ENCODE measurements at places on chromosomes 1 and 21.

- no peak for DNase-seq
These were observed 6.0 kb downstream of the KIAA0040 start for GRCh38 chr1:175186433-175187160.

DNA sequence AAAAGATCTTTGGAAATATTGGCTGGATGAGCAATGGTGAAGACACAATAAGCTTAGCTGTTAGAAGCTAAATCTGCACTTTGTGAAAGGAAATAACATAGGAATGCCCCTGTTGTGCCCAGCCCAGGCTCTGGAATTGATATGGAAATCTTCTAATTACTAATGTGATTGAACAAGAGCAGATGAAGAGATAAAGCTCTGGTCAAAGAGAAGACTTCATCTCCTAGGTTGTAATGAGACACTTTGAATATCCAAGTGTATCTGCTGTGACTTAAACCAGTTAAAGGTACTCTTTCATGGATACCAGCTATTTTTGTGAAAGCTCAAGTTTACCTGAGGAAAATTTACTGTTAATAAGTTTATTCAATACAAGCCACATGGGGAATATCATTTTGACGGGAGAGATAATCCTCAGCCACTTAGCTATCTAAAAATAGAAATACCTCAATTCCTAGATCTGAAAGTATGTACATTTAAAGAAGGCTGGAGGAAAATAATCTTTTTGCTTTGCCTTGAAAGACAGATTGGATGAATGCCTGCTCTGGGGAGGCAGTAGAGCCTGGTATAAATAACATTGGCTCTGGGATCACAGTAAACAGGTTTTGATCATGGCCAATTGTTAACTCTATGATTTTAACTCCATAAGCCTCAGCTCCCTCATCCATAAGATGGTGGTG lies 494.0 kb upstream of the B3GALT2 start:
- DNase-seq = no peak

DNA sequence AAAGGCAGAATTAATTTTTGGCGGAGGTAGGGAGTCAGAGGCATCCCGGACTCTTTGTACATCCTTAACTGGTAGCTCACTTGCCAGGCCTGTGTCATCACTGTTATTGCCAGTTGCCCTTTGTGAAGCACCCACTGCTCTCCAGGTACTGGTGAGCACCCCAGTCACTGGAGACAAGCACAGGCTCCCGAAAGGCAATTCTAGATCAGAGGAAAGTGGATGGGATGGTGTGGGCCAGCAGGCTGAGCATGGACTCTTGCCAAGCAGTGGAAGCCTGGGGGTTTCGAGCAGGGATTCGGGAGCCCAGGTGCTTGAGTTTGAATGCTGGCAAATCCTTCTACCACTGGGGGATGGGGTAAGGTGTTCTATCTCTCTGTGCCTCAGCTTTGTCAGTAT lies 551.1 kb downstream of the MATN1 start:
- no peak for DNase-seq

DNA sequence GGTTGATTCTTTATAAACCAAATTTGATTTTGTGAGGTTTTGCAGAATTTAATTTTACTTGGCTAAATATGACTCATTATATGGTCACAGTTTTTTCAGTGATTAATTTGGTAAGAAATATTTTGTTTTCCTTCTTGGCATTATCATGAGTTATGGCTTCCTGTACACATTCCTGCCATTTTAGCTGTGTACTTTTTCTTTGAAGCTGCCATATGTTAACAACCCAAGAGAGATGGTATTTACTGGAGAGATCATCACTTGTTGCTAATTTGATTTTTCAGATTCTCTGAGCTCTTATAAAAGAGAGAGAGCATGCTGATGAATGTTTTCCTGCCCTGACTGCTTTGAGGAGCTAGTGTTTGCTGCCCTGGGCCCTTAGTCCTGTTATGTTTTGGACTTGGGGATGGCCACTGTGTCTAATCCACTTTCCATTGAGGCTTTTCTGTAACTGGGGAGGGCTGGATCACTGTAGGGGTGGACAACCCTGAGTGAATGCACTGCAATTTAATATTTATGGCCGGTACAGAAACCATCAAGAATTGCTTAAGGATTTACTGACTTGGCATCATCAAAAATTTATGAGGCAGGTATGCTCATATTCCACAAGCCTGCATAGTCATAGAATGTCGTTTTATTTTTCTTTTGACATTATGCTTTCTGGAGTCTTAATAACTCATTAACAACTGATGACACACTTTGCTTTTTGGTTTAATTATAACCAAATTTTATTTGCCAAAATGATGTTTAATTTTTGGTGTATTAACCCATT lies 200.9 kb downstream of the DISC1 start:
- no peak for DNase-seq

GRCh38 chr1:246728311-246728710 lies 4.1 kb downstream of the SCCPDH start:
- DNase-seq = no peak

DNA sequence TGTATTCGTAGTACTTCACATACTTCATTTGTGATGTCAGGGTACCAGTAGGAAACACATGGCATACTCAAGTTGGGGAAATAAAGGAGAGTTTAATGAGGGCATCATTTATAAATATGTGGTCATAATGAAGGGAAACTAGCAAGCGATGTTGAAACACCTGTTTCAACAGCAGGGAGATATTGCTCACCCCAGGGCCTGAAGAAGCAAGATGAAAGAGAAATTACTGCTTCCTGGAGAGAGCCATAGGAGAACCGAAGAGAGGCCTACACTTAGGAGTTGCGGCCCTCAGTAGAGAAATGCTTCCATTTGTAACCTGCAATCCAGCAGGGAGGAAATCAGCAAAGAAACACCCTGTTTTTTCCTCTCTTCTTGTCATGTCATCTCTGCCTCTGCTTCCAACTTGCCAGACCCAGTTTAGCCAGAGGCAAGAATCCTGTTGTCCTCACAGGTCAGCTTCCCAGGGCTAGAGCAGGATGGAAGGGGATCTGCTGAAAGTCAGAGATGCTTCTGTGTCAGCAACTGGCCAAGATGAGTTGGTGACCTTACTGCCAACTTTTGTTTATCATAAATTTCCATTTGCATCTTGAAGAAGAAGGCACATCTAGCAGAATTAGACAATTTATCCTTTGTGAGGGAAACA lies 67.6 kb upstream of the TSPAN2 start:
- DNase-seq = no peak

DNA sequence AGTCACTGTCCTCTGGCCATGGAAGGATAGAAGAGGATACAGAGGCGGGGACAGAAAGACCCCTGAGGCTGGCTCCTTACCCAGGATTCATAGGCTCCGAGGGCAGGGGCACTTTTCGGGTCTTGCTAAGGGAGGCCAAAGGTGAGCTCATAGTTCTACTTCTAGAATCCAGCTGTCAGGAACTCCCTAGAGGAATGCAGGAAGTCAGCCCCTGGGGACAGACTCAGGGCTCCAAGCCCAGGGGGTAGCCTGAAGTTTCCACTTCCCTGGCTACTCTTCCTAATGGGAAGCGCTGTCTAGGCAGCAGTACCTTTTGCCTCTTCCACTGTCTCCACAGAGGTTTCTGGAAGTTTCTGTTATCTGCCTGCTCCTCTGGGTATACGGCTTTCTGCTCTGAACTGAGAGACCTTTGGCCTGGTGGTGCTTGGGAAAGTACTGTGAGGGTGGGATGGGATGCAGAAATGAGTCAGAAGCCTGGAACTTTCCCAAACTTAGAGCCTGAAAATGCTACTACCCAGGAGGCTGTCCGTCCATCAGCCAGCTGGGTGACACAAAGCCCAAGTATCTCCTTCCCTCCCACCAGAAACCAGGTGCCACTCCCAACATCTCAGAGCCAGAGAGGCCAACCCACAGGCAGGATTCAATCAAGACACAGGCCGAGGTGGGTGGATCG lies 3.6 kb downstream of the UBXN11 start:
- no peak for DNase-seq

DNA sequence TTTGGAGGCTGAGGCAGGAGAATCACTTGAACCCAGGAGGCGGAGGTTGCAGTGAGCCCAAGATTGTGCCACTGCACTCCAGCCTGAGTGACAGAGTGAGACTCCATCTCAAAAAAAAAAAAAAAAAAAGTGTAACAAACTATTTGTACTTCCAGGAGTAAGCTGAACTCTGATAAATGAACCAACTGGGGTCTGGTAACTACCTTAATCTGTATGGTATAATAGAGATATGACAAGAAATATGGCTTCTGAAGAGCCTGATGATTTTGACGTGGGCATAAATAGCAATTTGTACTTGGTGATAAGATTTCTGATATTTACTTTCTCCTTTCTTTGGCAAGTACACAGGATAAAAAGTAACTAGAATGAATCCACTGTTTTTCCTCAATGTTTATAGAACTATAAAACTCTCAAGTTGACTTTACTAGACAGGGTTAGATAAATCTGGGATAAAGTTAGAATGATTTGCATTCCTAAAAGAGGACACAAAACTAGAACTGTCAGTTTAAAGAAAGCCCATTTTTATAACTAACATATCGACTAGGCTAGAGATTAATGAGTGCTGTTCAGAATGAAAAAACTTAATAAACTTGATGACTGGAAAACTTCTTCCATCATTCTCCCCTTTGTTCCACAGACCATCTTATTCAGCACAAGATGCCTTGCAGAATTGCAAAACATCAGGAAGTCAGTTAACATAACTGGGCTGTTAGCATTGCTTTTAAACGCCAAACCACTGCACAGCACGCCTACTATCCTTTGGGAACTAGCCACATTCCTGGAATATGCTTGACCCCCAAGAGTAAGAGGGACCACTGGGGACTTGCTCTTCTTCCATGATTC lies 51.5 kb upstream of the EDARADD start:
- no peak for DNase-seq

DNA sequence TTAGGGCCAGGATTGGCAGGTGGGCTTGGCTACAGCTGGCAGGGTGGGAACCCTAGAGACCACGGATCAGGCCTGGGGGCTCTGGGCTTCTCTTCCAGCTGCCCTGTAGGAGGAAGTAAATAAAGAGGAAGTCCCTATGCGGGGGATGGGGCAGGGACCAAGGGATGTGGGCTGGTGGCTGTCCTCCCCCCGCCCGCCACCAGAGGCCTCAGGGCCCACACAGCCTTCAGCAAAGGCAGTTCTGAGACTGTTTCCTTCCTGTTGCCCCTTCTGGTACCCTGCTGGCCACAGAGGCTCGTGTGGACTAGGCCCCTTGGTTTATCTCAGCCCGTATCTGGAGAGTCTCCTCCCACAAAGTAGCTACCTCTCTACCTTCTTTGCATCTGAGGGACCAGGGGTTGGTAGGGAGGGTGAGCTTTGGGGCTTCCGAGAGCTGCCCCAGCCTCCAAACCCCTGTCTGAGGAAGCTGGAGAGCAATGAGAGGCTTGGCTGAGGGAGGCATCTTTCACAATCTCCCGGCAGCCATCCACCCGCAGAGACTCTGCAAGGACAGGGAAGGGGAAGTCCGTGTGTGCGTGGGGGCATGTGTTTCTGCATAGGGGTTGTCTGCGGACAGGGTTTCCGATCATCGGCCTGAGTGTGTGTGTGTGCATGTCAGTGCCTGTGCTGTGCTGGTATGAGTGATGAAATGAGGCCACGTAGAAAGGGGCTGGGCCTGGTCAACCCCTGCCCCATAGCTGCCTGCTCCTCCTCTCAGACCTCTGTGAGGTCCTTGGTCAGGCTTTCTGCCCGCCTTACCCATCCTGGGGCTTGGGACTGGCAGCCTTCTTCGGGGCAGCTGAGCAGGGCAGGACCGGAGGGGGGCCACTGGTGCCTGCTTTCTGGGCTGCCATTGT lies 12.5 kb downstream of the RPS6KA1 start:
- no peak for DNase-seq

GRCh38 chr1:194300776-194301175 lies 1114.4 kb upstream of the B3GALT2 start:
- no peak for DNase-seq

DNA sequence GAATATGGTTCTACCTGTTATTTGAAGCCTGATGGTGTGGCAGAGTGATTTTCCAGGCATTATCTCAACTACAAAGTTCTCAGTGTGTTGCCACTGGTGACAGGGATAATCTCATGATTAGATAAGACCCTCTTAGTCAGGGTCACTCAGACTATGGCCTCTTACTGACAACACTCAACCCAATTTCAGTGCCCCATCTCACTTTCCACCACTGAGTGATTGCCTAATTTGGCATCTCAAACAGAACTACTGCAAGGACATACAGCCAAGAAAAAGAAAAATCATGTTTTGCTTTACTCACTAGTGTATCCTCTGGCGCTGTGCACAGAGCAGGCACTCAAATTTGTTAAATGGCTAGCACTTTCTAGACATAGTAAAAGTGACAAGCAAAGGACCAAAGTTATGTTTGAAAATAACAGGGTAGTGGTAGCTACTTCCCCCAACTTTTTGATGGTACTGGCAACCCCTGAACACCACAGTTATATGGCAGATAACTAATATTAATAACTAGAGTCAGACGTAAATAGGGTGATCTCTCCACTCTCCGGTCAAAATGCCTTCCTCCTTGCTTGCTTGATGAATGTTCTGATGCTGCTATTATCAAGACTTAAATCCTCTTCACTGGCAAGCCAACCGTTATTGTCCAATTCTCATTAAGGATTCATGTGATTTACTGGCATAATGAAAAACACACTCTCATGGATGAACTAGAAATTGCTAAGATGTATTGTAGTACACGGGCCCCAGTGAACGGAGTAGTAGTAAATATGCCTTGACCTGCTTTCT lies 37.1 kb upstream of the SLC30A10 start:
- no peak for DNase-seq

DNA sequence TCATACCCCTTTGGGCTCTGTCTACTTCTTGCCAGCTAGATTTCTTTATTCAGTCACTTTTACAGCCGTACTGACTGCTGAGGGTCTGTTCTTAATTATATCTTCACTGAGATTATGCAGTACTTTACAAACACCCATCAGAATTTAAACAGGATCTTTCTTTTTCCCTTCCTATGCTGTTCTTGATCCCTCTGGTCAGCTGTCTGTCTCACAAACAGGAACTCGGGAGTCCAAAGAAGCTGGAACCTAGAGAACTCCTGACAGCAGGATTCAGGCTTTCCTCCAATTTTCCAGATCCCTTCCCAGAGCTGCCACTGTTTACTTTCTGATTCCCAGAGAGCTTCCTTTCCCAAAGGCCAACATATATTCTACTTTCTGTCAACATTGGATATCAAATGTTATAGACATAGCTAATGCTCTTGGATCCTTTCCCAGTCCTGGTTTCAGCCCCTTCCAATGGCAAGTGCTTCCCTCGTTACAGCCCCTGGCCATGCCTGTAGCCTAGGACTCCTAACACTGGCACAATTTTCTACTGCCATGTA lies 59.5 kb downstream of the ATP2B4 start:
- no peak for DNase-seq

DNA sequence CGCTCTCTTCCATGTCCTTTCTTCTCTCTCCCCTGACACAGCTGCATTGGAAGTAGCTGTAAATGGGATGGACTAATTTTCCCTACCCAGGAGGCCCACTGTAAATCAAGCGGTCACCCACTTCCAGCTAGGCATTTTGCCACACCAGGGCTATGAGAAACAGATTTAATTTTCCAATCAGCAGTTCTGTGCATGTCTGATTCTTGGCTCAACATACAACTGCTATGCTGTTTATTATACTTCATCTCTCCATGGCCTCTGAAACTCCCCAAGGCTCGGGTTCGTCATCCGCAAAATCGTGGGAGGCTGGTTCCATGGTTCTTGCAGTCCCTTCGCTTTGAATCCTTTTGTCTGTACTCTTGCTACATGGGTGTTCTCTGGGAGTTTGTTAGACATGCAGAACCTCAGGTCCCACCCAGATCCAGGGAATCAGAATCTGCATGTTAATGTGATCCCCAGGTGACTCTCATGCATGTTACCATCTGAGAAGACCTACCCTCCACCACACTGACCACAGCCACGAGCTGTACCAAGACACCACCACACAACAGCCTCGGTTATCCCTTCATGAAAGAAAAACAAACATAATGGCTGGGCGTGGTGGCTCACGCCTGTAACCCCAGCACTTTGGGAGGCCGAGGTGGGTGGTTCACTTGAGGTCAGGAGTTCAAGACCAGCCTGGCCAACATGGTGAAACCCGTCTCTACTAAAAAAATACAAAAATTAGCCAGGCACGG lies 190.5 kb downstream of the GABPA start:
- no peak for DNase-seq
